HuH-7.5 (cell line): ENCODE measurements at places on chromosomes 5 and 9.

DNA sequence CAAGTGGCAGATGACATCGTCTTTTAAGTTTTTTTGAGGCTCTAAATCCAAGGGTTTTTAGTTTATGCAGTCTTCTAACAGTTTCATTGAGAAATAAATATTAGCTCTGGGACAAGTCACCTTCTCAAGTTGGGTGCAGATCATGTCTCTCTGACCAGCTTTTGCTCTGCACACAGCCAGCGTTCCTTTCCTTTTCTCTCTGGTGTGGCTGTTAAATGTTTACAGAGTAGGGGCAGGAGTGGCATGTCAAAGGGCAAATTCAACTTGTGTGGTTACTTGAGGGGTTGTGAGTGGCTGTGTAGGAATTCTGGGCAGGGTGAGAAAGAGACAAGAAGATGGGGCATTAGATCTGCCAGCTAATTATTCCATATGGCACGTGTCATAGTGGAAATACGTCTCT lies 187.5 kb upstream of the HMHB1 start:
- no peak for DNase-seq

GRCh38 chr5:142013734-142014521 lies 1.1 kb upstream of the GNPDA1 start:
- DNase-seq = no peak

DNA sequence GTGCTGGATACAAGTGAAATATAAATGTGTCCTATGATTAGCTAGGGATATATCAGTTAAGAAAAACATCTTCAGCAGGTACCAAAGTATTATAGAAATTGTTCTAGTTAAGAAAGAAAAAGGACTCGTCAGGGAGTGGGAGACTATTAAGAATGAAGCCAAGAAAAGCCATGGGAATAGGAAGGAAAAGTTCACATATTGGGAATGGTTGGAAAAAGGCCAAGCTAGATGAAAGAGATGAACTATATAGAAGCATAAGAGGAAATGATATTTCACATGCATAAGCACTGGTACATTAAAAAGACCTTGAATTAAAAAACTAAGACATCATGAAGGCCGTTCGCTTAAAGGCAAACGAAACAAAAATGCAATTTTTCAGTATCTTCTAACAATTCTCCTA lies 237.7 kb downstream of the ADAMTS6 start:
- DNase-seq = no peak

- no peak for DNase-seq
Observed at GRCh38 chr9:97660340-97660739, 26.7 kb downstream of the NCBP1 start.

DNA sequence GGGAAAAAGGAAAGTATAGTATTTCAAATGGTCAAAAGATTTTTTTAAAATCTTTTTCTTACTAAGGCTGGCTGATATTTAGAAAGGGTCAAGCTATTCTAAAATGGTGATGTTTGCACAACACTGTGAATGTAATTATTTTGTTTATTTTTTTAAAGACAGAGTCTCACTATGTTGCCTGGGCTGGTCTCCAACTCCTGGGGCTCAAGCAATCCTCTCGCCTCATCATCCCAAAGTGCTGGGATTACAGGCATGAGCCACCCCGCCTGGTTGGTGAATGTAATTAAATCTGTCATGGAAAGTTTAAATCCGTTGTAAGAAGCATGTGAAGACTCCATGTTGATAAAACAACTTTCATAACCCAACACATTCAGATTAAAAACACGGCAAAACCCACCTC lies 2.6 kb downstream of the UBTD2 start:
- DNase-seq = no peak

- no peak for DNase-seq
Observed at GRCh38 chr5:120463006-120463680, 957 bp upstream of the PRR16 start.

DNA sequence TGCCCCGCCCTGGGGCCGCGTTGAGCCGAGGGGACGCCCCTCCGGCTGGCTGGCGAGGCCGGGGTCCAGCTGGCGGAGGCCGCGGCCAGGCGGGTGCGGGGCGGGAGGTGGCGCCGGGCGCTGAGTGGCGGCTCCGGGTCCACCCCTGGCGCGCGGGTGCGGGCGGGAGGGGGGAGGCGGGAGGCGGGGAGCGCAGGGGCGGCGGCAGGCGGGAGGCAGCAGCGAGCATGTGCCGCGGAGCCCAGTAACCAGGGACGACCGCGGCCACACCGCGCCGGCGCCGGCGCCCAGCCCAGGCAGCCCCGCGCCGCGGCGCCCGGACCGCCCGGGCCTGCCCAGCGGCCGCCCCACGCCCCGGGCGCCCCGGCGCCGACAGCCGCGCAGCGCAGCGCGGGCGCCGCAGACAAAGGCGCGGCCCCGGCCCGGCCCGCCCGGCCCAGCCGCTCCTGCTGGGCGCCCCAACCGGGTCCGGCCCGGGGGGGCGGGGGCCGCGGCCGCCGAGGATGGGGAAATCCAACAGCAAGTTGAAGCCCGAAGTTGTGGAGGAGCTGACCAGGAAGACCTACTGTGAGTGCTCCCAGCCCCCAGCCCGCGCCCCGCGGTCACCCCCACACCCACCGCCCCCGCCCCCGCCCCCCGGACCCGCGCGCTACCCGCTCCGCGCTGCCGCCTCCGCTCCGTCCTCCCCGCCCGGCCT lies at the start of gene NCS1:
NCS1 (plus strand) TSS at position 244 of the 697 bp plus-strand sequence; CDS start at position 504, 260 bp downstream.
- DNase-seq = peak; percentile 98

GRCh38 chr9:88661759-88662158 lies 126.8 kb downstream of the NXNL2 start:
- DNase-seq = no peak

- no peak for DNase-seq
Observed at GRCh38 chr5:58019614-58020013, 440.3 kb downstream of the PLK2 start.

GRCh38 chr5:123500471-123500870 lies 11.5 kb upstream of the CSNK1G3 start:
- no peak for DNase-seq

DNA sequence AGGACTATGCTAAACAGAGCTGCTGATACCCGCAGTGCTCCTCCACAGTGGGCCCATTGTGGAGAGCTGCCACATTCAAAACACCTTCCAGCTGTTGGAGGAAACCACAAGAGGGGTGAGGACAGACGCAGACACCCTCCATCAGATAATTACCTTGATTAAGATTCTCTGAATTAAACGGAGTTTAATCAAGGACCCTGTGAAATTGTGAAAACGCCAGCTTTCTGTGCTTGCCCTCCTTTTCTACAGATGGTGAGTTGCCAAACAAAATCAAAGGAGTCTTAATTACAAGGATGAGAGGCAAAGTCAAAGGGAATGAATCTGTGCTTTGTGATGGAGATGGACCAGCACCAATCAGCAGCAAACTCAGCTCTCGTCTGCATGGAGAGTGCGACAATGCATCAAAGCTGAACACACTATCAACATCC lies 596.1 kb downstream of the ELAVL2 start:
- no peak for DNase-seq

- peak; percentile 21 for DNase-seq
Observed at GRCh38 chr5:75668977-75669689, 48.1 kb downstream of the POC5 start.

DNA sequence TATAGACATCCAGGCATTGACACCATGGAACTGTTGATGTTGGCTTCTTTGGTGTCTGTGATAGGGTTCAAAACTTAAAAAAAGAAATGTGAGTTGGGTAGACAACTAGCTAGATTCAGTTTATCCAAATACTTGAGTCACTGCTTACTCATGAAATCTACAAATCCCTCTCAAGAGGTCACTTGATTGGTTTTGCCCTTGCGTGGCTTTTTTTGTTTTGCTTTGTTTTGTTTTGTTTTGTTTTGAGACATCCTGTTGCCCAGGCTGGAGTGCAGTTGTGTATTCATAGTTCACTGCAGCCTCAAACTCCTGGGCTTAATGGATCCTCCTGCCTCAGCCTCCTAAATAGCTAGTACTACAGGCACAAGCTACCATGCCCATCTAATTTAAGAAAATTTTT lies 10.5 kb upstream of the ENTREP1 start:
- no peak for DNase-seq

- no peak for DNase-seq
Observed at GRCh38 chr5:143557061-143557818, 153.8 kb upstream of the NR3C1 start.

DNA sequence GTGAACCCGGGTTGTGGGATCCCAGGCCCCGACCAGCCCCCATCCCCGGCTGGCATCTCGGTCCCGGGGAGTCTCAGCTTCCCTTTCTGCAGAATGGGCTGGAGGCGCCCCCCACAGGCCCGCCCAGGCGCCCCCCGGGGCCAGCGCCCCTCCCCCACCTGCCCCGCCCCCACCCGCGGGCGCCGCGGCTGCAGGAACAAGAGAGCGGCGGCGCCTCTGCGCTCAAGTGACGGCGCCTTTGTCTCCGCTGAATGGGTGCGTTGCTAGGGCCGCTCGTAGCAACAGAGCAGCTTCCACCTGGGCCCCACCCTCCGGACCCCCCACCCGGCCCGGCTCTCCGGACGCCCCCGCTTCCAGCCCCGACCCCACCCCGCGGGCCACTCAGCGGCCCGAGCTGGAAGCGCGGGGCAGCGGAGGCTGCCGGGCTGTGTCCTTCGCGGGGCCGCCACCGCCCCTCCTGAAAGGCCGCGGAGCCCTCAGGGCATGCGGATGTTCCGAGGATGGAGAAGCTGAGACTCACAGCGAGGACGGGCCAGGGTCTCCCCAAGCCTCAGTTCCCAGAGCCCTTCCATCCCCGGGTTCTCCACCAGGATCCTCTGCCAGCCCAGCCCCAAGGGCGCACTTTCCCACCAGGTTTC lies 27.5 kb downstream of the ADGRD2 start:
- DNase-seq = no peak

DNA sequence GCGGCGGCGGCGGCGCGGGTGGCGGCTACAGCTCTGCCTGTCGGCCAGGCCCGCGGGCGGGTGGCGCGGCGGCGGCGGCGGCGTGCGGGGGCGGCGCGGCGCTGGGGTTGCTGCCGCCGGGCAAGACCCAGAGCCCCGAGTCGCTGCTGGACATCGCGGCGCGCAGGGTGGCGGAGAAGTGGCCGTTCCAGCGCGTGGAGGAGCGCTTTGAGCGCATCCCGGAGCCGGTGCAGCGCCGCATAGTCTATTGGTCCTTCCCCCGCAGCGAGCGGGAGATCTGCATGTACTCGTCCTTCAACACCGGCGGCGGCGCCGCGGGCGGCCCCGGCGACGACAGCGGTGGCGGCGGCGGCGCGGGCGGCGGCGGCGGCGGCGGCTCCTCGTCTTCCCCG lies 296 bp downstream of the ZSWIM6 start:
- peak; percentile 43 for DNase-seq

DNA sequence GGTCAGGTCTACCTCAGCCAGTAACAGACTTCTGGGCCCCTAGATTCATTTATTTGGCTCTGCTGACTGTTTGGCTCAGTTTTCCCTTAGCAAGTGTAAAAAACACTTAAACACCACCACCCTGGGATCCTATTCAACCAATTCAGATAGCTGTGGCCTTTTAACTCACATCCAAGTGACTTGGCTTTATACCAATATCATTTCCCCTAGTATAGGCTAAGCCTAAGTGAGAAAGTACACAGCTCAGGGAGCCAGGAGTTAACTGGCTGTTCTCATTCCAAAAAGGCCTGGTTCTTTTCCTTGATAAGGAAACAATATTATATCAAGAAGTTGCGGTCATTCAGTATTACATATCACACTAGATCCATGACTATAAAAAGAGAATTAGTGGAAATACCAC lies 163.5 kb downstream of the ARL15 start:
- no peak for DNase-seq

- no peak for DNase-seq
Observed at GRCh38 chr9:99980598-99980997, 74.1 kb downstream of the STX17 start.

GRCh38 chr9:92634712-92635605 lies 35.0 kb downstream of the IPPK start:
- peak; percentile 92 for DNase-seq

GRCh38 chr9:32525709-32526030 lies 326 bp downstream of the RIGI start:
- no peak for DNase-seq

DNA sequence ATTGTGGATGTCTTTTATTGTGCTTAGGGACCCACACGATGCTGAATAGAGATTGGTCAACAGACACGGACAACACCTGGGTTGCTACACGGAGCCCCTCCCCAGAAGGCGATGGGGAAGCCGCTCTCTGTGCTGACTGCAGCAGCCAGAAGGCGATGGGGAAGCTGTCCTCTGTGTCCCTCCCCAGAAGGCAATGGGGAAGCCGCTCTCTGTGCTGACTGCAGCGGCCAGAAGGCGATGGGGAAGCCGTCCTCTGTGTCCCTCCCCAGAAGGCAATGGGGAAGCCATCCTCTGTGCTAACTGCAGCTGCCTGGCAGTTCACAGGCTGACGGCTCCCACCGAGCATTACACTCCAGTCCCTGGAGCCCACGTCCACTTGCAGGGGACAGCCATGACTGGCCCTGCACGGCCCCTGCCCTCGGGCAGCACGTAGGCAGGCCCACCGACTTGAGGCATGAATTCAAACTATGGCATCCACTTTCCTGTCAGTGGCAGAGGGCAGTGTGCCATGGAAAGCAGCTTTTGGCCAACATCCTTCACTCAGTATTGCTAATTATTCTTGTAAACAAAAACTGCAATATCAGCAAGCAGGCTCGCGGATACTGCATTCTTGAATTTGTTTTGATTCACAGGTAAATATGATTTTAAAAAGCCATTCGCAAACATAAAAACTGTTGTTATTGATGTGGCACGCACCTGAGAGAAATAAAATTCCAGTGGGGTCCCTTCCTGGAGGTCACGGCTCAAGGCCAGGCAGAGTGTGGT lies 48.1 kb upstream of the CLPTM1L start:
- no peak for DNase-seq

DNA sequence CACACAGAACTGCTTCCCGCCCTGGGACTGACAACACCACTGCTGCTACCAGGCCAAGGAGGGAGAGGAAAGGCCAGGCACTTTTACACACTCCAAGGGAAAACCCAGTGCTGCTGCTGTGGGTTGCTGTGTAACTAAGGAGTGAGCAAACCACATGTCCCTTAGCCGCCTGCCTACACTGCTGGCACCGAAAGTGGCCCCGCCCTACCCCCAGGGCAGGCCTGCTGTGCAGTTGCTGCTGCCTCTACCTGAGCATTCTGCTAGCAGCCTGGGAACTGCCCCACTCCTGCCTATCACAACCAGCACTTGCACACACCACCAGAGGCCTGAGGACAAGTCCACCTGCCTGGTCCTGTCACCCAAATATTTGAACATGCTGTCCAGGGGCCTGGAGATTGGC lies 740.9 kb downstream of the DTWD2 start:
- DNase-seq = no peak

GRCh38 chr5:99258819-99259218 lies 330.0 kb upstream of the CHD1 start:
- DNase-seq = no peak

DNA sequence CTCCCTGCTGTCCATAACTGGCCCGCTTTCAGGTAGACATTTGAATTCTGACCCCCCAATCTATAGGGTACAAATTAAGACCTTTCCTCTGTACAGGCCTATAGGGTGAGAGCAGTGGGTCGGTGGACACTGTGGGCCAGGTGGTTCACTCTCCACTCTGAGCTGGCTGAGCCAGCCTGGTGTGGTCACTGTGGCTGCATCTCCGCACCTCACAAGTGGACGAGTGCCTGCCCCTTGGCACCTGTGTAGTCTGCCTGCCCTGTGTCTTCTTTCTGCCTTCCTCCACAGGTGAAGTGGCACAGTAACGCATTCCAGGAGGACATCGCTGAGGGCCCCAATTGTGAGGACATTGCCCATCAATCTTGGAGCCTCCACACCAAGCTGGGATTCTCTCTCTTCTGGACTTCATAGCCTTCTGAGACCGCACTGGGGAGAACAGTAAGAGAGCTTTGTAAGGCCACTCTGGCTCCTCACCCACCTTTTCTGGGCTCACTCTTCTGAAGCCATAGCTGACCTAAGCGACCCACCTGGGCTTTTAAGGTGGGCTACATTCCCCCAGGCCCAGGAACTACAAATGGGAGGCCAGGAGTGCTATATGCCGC lies 33.5 kb upstream of the JADE2 start:
- DNase-seq = no peak

- peak; percentile 87 for DNase-seq
Observed at GRCh38 chr5:1111727-1112289, at the start of gene SLC12A7. Gene SLC12A7, minus strand, starts transcription at chr5:1112063. Its CDS starts 72 bp downstream, at chr5:1111991.
